Bronchial epithelial cell (primary cell): ENCODE measurements at places on chromosomes 5 and 9. TPM values are rescaled to one million over a fixed set of nuclear protein-coding genes. Genes with fewer than 3 reads are reported as not detected.
A peak's percentile ranks its signal among the peaks of the same experiment; 100 is the strongest.

DNA sequence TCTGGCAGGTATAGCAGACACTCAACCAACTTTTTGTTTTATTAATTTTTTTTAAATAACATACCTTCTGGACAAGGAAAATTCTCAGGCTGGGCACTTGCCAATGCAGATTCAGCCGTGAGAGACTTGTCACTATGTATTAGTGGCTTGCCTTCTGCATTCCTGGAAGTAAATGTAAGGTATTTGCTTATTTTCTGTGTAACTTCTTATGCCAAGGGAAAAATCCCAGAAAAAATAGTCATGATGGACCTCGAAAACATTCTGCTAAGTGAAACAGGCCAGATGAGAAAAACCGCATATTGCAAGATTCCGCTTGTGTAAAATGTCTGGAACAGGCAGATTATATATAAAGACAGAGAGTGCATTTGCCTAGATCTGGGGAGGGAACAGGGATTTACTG is 260.3 kb upstream of the DAPK1 start:
- DNase-seq: no peak

DNA sequence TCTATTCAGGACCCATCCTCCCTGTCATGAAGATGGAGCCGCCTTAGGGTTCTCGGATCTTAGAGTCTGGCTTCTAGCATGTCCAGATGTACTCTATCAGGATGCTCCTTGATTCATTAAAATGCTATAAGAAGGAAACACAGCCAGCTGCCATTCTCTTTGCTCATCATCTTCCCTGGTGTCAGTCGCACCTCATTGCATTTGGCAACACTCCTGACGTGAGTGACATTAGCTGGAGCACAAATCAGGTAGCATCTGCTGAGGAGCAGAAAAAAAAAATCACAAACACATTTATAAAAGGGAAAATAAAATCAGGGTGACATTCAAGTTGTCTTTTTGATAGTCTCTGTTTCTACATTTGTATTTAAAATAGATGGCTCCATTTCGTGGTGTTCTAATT is 226.1 kb upstream of the NMUR2 start:
- DNase-seq: no peak

Gene SPATA31E1
- not detected in 2 replicates for total RNA-seq

DNA sequence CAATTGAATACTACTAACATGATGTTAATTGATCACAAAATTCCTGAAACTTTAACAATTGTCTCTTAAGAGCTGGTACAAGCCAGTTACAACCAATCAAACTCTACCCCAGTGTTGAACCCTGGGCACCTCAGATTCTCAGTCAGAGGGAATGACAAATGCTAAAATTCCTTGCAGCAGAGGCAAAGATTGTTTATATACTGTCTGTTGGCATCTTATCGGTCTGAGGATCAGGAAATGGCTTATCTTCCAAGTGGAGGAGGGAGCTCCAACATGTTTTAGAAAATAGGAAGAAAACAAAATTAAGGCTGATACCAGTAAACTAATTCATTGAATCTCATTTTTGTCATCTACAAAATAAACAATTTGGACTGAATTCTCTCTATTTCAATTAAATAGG is 527.8 kb upstream of the ZNF608 start:
- DNase-seq: no peak

DNA sequence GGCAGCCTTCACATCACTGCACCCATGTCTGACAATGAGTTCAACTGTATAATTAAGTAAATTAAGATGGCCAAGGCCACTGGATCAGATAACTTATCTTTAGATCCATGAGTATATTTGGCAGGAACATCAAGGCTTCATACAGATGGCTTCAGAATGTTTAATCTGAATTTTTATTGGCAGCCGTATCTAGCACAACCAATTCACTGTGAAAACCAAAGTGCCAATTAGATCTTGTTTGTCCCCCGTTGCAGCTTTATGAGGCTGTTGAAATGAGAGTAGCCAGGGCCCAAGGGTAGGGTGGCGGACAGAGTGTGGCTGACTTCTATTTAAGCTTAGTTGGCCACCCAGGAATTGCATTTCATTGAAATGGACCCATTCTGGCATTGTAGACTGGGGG is 137.7 kb downstream of the SYK start:
- DNase-seq: no peak

DNA sequence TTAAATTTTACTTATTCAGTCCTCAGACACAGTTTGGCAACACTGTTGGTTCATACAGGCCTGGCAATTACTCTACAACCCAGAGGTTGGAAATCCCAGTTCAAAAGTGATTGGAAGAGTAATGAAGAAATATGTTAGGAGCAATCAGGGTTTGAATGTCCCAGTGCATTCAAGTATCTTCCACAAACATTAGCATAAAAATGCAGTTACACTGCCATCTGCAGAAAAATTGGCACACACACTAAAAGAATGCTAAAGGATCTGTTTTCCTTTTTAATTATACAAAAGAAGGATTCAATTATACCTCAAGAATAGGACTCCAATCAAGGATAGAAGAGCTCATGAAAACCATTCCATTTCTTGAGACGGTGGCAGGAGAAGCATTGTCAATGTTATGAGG is 130.2 kb downstream of the DNAH5 start:
- peak; percentile 39 for DNase-seq

- no peak for DNase-seq
Measured at GRCh38 chr9:118954857-118955256, 414.4 kb downstream of the BRINP1 start.

DNA sequence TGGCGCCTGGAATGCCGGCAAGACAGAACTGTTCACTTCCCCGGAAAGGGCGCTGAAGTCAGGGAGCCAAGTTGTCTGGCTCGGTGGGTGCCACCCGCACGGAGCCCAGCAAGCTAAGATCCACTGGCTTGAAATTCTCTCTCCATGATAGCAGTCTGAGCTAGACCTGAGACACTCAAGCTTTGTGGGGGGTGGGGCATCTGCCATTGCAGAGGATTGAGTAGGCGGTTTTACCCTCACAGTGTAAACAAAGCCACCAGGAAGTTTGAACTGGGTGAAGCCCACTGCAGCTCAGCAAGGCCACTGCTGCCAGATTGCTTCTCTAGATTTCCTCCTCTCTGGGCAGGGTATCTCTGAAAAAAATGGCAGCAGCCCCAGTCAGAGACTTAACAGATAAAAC is 277.4 kb downstream of the SLCO4C1 start:
- DNase-seq: no peak

DNA sequence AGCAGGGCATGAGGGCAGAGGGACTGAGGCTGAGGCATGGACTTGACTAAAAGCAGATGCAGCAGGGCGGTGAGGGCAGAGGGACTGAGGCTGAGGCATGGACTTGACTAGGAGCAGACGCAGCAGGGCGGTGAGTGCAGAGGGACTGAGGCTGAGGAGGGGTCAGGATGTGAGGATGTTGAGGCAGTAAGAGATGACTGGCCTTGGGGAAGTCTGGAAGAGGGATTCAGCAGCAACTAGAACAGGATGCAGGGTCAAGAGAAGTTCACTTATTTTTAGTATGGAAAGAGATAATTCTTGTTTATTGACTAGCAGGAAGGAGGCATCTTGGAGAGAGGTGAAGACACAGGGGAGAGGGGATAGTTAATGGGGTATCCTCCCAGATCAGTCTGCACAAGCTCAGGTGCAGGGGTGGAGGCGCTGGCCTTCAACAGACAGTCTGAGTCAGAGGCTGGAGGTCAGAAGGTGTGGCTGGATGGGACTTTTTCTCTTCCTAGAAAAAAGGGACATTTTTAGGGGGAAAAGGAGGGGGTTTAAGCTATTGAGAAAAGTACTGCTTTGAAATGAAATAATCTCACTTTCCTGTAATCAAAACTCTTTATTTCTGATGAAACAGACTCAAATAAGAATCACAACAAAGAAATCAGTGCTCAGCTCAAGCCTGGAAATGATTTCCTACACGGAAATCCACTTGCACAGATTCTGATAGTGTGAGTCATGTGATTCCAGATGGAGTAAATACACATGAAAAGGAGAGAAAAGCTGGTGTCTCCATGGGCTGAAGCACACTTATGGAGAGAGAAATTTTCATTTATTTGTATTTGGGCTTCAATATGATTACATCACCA is 130.9 kb downstream of the PALM2AKAP2 start:
- DNase-seq: peak; percentile 74

Gene TRIM23
- 20.5 and 21.4 TPM in 2 replicates for total RNA-seq

GRCh38 chr5:6781716-6782115 is 68.5 kb downstream of the TENT4A start:
- DNase-seq: peak; percentile 81

DNA sequence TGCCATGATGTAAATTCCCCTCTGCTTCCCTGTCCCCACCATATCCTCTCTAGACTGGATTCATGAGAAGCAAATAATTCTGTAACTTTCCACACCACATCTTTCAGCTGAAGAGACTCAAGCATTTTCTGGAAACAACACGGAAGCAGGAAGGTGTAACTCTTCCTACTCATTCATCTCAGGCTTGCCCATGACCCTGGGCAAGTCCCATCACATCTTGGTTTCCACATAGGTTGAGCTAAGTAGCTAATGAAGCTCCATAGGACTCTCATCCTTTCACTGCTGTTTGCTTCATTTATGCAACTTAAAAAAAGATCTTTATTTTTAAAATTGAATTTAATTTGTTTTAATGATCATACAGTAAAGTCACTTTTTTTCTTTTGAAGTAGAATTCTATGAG is 32.7 kb upstream of the STARD4 start:
- DNase-seq: peak; percentile 85

Gene TRIP13
- total RNA-seq: 0.77 and 1.8 TPM in 2 replicates

GRCh38 chr5:97019435-97020117 is 83.7 kb downstream of the LNPEP start:
- DNase-seq: no peak

DNA sequence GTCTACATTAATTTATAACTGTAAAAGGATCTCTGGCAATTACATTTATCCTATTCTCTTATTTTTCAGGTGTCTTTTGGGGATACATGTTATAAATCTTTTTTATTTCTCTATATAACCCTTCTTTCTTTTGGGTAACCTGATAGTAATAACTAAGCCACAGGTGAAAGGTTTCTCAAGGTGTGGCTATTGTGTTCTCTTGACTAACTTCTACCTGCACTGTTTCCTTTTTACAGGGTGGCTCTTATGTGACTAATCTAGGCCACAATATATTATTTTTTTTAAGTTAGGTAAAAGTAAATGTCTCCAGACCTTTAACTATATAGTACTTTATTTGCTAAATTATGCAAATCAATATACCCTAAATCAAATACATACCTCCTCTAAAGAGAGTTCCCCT is 193.2 kb downstream of the EFNA5 start:
- peak; percentile 67 for DNase-seq

Gene CHSY3
- total RNA-seq: under 0.01 and 0.26 TPM in 2 replicates

DNA sequence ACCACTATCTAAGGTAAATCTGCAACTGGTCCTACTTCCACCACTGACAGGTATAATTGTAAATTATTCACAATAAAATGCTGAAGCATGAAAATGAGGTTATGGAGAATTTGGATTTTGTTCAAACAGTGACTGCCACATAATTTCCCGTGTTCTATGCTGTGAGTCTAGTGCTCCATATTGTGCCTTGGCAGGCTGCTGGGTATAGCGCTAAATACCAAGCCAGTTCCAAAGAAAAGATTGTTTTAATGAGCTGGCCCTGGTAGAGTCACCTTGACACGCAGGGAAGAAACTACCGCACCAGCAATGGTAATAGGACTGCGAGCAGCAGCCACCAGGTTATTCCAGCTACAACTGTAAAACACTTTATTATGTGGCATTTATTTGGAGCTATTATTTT is 30.4 kb downstream of the PSMB7 start:
- no peak for DNase-seq

Gene GPR150
- 0.26 TPM in 2 replicates for total RNA-seq

DNA sequence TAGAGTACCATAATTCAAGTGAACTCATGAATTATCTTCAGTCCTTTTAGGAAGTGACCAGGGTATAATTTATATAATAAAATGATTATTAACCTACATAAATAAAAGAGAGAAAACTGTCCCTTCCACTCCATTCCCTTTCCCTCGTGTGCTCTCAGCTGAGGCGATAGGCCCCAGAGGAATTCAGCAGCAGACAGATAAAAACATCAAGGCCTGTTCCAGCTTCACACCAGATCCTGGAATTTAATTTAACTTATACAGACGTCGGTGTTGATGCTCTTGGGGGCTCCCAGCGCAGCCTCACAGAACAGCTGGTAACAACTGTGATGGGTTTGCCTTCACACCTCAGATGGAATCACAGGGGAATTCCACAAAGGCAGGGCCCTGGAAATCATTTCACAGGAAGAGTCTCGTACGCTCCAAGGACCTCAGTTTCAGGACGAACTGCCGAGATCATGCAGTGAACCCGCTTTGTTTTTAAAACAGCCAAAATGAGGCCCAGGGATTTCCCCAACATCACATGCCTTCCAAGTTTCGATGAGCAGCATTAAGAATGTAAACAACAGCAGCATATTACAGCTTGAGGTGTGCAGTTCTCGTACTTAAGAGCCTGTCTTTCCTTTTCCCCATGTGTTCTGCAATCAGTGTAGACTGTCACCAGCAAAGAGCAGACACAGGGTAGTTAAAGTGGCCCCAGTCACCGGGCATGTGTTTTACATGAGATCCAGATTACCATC is 73.6 kb upstream of the ALDH1B1 start:
- peak; percentile 69 for DNase-seq

GRCh38 chr5:2196989-2197619 is 314.4 kb upstream of the IRX4 start:
- DNase-seq: no peak

Gene TMC1
- 1.0 TPM in 1 of 2 replicates, not detected in the other for total RNA-seq

Gene AMBP
- not detected in 2 replicates for total RNA-seq

DNA sequence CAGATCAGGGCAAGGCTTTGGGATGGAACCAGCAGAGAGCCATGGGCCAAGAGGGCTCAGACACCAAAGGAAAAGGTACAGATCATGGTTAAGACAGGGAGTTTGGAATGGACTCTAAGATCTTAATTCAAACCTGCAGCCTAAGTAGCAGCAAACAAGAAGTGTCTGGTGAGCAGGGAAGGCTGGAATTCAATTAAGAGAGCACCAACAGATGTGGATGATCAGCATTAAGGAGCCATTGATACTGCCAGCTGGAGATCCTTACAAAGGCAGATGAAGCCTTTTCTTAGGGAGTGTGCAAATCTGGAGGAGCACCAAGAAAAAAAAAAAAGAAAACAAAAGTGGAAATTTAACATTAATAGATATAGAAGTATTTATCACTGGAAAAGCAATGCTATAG is 516.8 kb downstream of the RASEF start:
- no peak for DNase-seq

Gene SERF1A
- total RNA-seq: 0.53 and 1.2 TPM in 2 replicates

GRCh38 chr5:155699385-155699784 is 627.6 kb upstream of the SGCD start:
- DNase-seq: no peak

GRCh38 chr9:114864471-114864870 is 58.6 kb upstream of the TNFSF15 start:
- DNase-seq: no peak

Gene KIF12
- 0.26 TPM in 1 of 2 replicates, not detected in the other for total RNA-seq

- DNase-seq: no peak
Measured at GRCh38 chr5:98635656-98636055, 137.8 kb upstream of the RGMB start.

DNA sequence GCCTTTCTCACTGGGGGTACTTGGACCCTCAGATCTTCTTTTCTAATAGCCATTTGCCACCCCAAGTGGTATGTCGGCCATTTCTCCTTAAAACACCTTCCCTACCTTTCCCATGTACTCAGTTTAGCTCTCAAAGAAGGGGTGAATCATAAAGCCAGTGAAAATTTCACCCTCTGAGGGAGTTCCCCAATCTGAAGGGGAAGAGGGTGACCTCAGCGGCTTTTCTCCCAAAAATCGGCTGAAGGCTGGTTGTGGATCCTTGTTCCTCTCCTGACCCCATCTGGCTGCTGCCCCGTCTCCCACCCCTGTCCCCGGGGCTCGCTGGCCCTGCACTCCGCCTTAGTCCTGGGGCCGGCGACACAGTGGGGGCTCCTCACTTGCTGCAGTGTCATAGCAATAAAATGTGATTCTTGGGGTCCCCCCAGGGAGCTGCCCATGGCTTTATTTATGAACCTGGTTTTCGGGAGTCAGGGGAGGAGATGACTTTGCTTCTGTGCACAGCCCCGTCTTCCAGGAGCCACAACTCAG is 17.3 kb upstream of the LTC4S start:
- no peak for DNase-seq
